Immature natural killer cell (primary cell): ENCODE measurements at places on chromosomes 4 and X.

GRCh38 chr4:40046311-40046980, 10.2 kb upstream of the N4BP2 start:
- no peak for DNase-seq

DNA sequence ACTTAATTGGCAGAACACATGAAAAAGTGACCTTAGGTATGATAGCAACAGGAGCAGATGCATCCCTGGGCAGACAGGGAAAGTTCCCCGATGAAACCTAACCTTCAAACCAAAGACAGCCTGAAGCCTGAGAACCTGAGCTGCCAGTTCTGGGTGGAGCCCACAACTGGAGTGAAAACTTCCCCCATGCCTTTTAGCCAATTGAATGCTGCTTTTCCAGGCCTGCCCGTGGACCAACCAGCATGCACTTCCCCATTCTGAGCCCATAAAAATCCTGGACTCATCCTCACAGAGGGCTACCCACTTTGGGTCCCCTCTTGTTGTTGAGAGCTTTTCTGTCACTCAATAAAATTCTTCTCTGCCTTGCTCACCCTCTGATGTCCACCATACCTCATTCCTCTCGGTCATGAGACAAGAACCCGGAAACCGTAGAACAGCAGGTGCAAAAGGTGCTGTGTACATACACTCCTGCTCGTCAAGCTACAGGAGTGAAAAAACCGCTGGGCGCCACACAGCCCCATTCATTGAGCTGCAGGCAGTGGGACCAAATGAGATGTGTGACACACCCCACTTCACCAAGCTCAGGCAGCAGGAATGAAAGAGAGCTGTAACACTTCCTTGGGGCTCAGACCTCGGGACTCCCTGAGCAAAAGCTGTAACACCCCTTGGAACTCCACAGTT, 13.9 kb upstream of the SLC7A11 start:
- no peak for DNase-seq

DNA sequence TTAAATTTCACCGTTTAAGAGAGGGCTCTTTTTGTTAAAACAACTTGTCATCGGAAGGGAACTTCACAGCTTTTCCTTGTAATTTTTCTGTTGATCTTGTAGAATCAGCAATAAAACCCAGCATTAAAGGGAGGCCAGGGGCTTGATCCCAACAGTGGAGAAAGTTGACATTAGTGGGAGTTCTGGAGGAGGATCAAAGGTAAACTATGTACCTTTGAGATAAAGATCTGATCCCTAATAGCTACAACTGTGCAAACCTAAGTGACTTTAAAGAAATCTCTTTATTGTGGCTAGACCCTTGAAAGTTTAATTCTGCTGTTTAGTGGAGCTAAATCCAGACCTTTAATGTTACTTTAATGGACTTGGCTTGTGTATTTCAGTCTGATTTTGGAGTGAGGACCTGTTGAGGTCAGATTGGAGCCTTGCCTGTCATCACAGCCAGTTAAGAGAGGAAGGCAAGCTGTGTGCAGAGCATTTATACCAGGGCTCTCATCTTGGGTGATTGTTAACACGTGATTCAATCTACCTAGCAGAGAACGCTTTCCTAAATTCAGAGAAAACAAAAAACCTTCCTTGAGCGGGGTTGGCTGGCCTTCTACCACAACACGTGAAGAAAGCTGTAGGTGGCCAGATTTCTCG, 1.7 kb downstream of the DOCK11 start:
- no peak for DNase-seq

- DNase-seq: no peak
Observed at GRCh38 chrX:48908600-48908999, 2.8 kb downstream of the SLC35A2 start.

DNA sequence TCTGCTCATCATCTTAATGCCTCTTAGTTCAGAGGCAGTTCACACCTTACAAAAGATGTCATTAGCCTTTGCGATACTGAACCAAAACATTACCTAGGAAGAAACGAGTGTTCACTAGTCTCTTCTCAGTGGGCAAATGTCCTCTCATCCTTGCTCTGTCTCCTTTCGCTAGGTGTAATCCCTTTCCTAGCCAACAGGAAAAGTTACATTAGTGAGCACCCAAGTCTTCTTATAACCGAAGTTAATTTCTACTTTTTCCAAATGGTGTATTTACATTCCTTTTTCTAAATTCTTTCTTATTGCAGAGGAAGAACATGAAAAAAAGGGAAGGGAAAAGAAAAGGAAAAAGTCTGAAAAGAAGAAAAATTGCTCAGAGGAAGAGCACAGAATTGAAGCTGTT, 46.9 kb downstream of the SMIM31 start:
- no peak for DNase-seq

DNA sequence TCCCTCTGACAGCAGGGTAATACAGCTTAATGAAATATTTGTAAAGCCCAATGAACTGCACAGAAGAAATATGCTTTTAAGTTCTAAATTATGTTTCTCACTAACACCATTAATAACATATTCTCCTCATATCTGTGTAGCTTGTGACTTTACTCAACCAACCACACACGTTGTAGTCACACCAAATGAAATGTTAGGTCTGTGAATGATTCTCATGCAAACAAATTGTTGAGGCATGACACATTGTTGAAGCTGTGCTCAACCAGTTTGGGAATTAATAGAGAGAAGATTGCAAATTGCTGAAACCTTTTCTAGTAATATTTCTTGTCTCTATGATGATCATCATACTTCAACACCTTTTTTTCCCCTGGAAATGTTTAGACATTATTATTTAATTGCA, 645.9 kb downstream of the PCDH7 start:
- no peak for DNase-seq

GRCh38 chrX:130909469-130910136, 6.6 kb upstream of the ENOX2 start:
- no peak for DNase-seq

DNA sequence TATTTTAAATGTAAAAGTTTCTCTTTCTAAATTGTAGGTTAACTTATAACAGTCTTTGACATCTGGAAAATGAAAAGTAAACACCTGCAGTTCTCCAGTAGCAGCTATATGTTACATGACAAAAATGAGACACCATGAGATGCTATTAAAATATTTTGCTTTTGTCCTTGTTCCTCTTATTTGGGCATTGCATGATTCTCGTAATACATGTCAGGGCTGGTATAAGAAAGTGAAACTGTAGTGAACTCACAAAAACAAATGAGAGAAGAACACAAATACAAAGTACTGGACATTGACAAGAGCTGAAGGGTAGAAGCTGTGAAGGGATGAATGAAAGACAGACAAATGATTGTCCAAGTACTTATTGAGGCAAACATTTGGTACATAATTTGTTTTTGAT, 9.0 kb downstream of the GK2 start:
- no peak for DNase-seq

DNA sequence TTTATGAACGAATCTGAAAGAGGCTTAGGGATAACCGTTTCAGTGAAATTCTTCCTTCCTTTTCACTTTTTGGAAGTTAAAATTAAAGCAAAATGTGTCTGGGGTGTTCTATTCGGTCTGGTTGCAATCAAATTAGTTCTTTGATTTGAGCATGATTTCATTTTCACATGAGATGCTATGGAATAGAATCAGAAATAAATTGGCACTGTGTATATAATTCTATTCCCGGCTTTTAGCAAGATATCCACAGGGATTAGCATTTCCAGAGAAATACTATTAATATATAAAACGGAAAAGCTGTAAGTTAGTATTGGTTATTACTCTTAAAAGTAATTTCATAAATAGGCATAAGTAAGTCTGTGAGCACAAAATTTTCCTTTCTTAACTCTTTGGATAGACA, 1676.8 kb upstream of the PCDH7 start:
- DNase-seq: no peak

DNA sequence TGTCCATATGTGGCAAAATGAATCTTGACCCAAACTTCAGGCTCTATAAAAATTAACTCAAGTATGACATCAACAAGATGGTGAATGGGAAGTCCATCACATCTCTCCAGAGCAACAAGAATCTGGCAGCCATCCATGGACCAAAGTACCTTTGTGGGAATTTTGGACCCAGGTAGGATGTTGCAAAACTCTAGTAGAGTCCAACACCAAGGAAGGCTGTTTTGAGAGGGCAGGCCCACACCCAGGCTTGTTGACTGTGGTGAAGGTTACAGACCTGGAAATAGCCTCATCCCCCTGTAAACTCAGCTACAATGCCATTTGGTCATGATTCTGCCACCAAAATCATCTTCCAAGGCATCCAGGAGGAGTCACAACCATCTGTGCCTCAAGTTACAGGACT, 12.9 kb downstream of the DGAT2L6 start:
- DNase-seq: no peak

DNA sequence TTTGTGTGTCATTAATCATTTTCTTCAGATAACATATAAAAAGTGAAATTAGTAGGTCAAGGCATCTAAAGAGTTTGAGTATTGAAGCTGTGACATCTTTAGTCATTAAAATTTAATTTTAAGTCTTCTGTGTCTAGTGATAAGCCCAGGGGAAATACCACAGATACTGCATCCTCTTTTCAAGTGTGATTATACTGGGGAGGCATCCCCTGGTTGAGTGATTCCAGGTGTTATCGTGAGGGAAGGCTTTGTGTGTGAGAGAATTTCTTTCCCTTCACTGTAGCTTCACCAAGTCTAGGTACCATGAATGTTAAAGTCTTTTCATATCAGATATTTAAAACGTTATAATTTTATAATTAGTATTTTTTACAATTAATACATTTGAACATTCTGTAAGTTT, 193.4 kb downstream of the FRAS1 start:
- no peak for DNase-seq

DNA sequence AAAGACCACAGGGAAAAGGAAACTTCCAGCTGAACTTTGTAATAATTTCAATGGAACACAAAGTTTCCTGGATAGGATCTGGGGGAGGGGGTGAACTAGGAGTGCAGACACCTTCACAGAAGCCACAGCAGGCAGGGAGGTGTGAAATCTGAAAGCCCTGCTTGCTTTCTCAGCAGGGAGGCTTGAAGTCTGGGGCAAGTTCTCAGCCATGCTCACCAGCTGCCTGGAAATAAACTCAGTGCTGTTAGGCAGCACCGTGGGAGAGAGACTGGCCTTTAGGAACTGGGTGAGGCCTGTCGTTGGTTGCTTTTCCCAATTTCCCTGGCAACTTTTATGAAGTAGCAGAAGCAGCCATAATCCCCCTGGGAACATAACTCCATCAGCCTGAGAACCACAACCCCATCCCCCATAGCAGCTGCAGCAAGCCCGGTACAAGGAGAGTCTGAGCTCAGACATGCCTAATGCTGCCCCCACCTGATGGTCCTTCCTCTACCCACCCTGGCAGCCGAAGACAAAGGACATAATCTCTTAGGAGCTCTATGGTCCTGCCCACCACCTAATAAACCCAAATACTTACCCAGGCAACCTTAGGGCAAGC, 39.2 kb upstream of the NMU start:
- no peak for DNase-seq

- DNase-seq: no peak
Observed at GRCh38 chr4:75702919-75703411, 21.4 kb upstream of the USO1 start.

DNA sequence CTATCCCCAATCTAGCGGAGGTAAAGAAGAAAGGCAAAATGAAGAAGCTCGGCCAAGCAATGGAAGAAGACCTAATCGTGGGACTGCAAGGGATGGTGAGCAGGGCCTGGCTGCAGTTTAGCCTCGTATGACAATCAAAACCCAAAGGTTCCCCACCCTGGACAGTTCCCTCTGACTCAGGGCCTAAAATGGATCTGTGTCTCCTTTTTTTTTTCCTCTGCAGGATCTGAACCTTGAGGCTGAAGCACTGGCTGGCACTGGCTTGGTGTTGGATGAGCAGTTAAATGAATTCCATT, 986 bp downstream of the HDAC6 start:
- DNase-seq: no peak

GRCh38 chrX:36414056-36414455, 494.5 kb downstream of the CFAP47 start:
- no peak for DNase-seq

DNA sequence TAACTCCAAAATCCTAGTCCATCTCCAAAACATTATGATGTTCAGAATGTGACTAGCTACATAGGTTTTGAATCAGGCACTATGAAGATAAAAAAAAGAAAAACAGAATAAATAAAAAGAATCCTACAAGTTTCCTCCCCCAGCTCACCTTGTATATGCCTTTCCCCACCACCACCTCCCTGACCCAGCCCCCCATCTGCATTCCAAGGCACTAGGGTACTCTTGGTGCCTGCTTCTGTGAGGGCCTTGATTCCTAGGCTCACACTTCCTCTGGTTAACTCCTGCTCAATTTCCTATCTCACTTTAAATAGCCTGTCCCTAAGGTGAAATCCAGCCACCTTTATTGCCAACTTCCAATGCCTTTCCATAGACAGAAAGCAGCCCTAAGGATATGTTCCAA, 178.7 kb upstream of the ATOH1 start:
- no peak for DNase-seq
